ENCODE measurements at places on chromosomes 1 and 21. TPM values are rescaled to one million over a fixed set of nuclear protein-coding genes. Genes with fewer than 3 reads are reported as not detected.

- DNase-seq: no peak
Observed at GRCh38 chr1:184745929-184746638, 8.6 kb downstream of the EDEM3 start.

- no peak for DNase-seq
Observed at GRCh38 chr1:30881319-30882181, 27.0 kb downstream of the SDC3 start.

DNA sequence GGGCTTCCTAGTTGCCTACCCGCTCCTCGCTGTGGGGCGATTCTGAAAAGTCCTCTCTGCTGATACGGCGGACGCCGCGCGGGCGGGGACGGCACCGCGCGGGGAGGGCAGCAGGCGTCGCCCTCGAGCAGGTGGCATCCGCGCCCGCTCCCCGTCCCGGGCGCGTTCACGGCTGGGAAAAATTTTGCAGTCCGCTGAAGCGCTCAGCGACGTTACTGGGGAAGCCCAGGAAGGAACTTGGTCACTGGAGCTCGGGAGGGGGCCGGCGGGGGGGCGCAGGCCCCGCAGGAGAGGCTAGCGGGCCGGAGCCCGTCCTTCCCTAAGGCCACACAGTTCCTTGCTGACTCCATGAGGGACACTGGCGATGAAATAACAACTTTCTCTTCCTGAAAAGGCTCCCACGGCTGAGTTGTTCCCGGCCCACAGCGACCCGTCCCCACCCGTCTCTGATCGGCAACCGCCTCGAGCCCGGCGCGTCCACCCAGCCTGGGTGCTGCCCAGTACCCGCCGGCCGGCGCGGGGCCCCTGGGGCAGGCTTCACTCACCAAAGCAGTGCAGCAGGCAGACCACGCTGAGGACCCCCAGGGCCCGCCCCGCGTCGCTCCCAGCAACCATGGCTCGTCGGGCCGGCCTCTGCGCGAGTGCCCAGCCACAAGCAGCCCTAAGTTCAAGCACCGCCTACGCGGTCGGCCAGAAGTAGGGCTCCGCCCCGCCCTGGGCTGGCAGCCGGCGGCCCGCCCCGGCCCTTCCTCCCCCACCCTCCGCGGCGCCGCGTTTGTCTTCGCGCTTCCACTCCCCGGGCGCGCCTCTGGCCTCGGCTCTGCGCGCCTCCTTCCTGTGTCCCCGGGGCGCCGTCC, at the start of gene CD58:
CD58 (minus strand) TSS at position 669 of the 857 bp plus-strand sequence; CDS start at position 615, 54 bp downstream.
- DNase-seq: peak; percentile 71

The SERTAD4 gene
- 2.9 TPM for total RNA-seq

DNA sequence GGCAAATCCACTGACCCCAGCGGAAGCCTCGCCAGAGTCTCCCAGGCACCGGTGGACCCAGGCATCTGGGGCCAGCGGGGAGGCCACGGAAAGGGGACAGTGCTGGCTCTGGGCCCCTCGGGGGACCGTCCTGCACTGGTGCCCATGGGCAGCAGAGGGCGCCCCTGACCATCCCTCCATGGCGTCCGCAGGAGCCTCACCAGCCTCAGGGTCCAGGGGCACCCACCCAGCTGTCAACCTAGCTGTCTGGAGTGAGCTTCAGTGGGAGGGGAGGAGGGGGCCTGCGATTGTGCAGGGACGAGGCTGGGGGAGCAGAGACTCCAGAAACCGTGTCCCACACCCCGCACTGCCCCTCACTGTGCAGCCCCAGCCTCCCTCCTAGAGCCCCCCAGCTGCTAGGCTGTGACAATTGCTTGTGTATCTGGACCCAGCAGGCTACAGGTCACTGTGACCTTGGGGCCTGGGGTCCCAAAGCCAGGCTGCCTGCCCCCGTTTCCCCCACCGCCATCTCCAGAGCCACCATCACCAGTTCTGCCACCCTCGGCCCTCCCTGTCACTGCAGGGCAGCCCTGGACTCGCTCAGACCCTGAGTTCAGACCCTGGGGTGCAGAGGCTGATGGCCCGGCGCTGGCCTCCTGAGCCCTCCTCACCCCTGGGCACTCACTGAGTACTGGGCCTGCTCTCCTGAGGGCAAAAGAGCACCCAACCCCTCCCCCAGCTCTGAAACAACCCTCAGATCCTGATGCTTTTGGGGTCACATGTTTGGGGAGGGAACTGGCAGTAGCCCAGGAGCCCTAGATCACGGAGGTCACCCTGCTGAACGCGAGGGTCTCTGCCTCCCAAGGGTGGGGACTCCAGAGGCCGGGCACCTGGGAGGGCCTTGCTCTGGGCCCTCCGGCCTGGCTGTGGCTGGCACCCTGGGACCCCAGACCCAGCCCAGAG, 10.6 kb upstream of the COL6A1 start:
- no peak for DNase-seq

The FCER1G gene
- total RNA-seq: 0.91 TPM

DNA sequence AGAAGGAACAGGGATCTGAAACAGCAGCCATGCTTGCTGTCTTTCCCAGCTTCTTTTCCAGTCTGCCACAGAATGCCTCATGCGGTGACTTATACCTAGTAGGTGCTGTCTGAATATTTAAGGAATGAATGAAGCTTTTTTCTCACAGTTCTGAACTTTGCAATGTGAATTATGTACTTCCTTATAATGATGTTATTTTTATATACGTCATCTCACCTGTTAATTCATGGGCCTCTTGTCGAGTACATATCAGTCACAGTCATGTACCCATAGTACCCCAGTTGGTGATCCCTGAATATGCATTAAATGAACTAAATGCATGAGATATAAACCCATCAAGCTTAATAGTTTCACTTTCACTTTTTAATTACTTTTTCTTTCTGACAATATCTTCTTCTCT, 132.7 kb downstream of the NTNG1 start:
- DNase-seq: no peak

GRCh38 chr1:51063121-51063520, 38.9 kb upstream of the C1orf185 start:
- DNase-seq: peak; percentile 98

The RAB3B gene
- 49.2 TPM for total RNA-seq

DNA sequence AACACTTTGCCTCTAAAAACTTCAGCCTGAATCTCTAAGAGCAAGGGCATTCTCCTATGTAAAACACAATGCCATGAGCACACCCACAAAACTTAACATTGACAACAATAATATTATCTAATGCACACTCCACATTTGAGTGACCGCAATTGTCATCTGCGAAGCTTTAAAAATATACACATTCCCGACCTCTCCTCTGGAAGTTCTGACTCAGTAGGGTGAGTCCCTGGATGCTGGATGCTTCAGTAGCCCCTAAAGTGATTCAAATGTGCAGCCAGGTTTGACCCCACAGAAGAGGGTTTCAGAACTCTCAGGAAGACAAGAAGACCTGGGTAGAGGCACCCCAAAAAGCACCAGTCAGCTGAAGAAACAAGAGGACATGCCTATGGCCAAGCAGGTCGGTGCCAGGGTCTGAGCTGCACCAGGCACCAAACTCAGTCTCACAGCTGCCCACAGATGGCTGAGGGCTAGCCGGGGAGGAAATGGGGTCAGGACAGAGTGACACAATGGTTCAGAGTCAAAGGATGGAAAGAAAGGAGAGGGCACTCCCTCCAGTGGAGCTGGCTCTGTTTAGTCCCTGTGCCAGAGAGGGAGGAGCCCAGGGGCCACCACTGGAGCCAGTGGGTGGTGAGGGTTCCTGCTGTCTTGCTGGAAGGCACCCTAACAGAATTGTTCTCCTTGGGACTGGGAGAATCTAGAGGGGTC, 17.4 kb downstream of the PIK3C2B start:
- peak; percentile 30 for DNase-seq

GRCh38 chr1:107457989-107458388, 317.1 kb downstream of the NTNG1 start:
- no peak for DNase-seq

- no peak for DNase-seq
Observed at GRCh38 chr1:116257341-116257767, 115.7 kb upstream of the ATP1A1 start.

DNA sequence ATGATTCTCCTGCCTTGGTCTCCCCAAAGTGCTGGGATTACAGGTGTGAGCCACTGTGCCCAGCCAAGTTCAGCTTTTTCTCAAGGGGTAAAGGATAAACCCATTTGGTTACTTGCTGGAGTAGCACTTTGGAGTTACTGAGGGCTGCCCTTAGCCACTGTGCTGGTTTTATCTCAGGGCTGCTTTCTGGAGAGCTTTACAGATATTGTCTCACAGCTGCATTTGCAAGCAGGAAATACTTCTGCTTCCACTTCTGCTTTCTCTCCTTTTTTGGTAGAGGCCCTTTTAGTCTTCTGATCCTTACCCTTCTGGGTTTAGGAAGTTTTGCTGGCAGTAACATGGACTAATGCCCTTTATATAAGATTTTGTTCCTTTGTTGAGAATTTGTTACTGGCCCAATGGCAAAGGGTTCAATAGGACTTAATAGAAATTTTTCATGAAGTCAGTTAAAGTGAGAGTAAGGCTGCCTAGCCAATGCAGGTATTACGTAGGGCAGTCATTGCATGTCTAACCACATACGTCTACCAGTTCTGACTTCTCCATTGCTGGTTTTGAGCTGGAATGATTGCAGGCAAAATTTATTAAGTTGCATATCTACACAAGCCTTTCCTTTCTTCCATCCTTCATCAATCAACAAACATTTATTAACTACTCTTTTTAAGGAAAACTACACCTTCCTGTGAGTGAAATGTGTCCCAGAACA, 24.4 kb downstream of the CAP1 start:
- DNase-seq: no peak

GRCh38 chr1:18166341-18166740, 58.7 kb downstream of the IGSF21 start:
- DNase-seq: no peak

DNA sequence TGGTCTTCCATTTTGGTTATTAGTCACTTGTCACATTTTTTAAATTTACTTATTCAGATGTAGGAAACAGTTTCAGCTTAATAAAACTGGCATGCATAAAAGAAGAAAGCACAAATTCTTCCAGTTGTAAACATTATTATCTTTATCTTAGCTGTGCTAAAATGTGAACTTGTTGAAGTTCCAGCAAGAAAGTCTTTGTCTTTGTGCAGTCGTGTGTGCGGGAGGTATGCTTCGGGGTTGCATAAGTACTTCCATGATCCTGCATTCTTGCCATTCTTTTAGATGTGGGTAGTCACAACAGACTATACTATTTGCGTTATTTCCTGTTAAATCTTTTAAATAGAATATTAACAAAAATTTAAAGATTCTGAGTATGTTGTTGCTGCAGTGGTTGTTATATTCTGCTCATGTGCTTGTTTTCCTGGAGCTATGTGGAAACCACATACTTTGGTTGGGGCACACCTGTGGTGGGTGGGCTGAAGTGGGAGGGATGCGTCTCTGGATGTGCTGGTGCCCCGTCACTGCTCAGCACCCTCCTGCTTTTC, 49.9 kb downstream of the CBS start:
- DNase-seq: peak; percentile 95

DNA sequence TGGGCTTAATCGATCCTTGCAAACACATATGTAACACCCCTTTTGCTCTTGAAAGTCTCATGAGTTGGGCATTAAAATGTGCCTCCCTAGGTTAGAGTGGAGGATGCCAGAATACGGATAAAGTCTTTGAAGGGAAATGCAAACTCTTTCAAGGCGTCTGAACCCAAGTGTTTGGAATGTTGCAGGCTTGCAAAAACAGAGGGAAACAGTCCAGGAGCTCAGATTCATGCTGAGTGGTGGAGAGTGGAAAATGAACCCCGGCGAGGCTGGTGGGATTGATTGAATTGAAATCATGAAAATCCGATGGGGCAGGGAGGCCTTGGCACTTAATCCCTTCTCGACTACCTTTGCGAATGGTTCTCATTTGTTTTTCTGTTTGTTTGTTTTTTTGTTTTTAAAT, 175.5 kb downstream of the PGBD5 start:
- DNase-seq: peak; percentile 12

DNA sequence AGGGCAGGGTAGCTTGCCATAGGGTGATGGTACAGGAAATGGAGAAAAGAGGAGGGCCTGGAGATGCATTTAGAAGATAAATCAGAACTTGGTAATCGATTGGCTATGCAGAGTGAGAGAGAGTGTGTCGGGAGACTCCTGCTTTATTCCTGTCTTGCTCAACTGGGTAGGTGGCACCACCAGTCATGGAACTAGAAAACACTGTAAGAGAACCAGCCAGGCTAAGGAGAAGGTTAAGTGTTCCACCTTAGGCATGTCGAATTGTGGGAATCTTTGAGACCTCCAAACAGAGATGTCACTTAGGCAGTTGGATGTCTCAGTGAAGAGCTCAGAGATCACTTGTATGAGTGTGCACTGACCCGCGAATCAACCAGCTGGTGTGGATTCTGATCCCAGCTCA, 28.7 kb upstream of the RD3 start:
- DNase-seq: no peak

DNA sequence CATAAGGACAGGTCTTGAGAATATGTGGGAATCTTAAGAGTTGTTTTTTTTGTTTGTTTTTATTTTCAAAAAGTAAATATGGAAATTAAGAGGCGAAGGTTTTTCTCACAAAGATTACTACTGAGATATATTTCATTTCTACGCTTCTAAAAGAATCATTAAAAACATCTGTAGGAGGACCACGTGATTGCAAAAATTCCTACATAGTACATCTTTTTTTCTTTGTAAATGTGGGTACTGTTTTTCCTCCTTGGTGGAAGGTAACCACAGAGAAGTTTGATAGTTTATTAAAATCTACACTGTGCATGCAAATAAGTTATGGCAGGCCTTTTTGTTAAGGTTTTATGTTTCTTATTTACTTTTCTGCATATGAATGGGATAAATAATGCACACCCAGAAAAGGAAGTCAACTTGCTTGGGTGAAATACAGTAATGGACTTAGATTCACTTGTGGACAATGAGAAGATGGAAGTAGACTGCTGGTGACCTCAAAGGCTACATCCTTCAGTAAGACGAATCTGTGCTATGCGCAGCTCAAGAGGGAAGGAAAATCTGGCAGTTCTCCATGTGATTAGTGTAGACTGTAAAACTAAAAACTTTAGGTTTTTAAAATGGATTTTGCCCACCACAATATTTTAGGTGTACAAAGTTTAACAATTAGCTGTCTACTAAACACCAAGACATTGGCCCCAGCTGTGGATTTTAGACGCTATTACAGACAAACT, 2.0 kb downstream of the AK5 start:
- DNase-seq: no peak

DNA sequence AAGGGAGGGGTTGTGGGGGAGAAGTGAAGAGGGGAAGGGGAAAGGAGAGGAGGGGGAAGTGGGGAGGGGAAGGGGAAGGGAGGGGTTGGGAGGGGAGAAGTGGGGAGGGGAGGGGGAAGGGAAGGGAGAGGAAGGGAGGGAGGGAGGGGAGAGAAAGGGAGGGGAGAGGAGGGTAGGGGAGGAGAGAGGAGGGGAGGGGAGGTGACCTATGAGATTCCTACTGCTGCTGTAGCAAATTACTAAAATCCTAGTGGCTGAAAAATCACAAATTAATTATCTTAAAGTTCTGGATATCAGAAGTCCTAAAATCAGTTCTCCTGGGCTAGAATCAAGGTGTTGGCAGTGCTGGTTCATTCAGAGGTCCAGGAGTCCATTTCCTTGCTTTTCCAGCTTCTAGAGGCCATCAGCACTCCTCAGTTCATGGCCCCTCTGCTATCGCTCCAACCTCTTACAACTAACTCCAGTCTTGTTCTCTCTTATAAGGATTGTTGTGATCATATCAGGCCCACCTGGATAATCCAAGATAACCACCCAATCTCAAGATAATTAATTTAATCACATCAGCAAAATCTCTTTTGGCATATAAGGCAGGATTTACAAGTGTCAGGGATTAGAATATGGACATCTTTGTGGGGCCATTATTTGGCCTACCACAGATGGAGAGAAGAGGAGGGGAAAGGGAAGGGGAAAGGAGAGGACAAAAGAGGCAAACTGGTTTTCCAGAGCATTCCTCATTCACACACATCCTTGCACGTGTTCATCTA, 30.4 kb upstream of the KANK4 start:
- no peak for DNase-seq

The SPRR2G gene
- not detected for total RNA-seq

- peak; percentile 70 for DNase-seq
Observed at GRCh38 chr1:97252076-97252475, 530.5 kb downstream of the PTBP2 start.

The GFI1 gene
- total RNA-seq: 0.89 TPM

All from astrocyte (in vitro differentiated cells and primary cell).